Effector CD4-positive, alpha-beta T cell (primary cell): ENCODE measurements at places on chromosomes 12 and 14.
A peak's percentile ranks its signal among the peaks of the same experiment; 100 is the strongest.

- no peak for DNase-seq
These were observed 250.5 kb downstream of the DPF3 start for GRCh38 chr14:72643317-72643801.

DNA sequence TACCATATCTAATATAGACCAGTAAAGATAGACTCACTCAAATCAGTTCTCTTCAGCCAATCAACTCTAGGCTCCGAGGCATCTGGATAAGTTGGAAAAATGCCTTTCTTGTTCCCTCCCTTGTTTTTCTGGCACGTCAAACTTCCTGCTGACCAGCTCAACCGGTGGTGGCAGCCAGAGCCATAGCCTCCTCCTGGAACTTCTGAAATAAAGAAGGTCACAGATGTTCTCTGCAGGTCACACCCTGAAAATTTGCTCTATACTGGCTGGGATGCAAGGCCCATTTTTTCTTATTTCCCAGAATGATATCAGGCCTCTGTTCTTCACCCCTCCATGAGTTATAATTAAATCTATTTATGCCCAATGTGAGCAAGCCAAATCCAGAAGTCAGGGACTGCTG is 81.9 kb downstream of the BMP4 start:
- DNase-seq: no peak

DNA sequence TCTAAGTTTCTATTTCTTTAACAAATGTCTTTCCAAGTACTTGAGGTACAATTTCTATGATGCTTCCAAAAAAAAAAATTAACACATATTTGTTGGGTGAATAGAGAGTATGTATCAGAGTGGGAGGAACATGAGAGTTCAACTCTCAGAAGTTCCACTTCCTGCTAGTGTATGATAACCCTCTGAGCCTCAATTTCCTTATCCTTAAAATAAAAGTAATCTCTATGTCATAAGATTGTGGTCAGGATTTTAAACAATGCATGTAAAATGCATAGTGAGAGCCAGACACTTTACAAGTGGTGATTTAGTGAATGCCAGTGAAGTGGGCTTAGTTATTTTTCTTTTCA is 270.3 kb upstream of the AMIGO2 start:
- DNase-seq: no peak

- DNase-seq: no peak
These were observed 398.8 kb downstream of the PRKD1 start for GRCh38 chr14:29528889-29529288.

DNA sequence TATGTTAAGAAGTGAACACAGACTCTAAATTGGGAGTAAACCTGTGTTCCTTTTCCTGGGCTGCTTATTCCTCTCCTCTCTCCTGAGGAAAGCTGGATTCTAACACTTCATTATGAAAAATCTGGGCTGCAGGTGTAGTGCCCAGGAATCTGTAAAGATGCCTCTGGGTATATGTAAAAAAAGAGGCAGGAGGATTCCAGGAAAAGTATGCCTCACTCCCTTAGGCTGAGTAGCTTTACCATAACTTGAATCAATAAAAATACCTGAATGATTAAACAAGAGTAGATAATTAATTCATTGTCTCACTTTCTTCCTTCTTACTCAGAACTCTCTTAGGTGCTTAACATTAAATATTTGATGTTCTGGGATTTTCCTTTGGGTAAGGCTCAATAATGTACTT is 185.1 kb downstream of the GRIP1 start:
- no peak for DNase-seq

GRCh38 chr14:93301821-93302447 is 30.9 kb downstream of the BTBD7 start:
- no peak for DNase-seq

DNA sequence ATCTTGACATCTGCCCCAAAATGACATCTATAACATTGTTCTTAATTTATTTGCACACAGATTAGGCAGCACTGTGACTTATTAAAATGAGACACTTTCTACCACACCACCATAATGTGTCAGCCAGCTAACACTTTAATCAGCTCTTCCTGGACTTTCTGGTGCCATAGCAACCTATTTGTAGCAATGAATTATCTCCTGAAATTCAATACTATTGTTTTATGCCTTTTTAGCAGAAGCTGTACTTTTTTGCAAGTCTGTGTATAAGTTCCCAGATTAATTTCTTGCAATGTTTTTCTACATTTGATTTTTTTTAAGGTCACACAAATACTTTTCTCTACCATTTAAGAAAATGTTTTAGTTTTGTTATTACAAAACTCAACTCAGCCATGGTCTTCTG is 72.8 kb upstream of the SAV1 start:
- no peak for DNase-seq

- no peak for DNase-seq
These were observed 27.9 kb upstream of the DEGS2 start for GRCh38 chr14:100187247-100187833.

DNA sequence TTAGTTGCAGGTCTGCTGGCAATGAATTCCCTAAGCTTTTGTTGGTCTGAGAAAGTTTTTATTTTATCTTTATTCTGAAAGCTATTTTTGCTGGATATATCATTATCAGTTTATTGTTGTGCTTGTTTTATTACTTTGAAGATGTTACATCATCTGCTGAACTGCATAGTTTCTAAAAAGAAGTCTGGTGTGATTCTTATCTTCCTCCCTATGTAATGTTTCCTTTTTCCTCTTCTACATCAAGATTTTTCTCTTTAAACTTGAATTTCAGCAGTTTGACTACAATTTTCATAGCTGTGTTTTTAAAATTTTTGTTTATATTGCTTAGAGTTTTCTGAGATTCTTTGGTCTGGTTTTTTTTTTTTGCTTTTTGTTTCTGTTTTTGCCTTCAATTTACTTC is 137.1 kb upstream of the PMCH start:
- DNase-seq: no peak

DNA sequence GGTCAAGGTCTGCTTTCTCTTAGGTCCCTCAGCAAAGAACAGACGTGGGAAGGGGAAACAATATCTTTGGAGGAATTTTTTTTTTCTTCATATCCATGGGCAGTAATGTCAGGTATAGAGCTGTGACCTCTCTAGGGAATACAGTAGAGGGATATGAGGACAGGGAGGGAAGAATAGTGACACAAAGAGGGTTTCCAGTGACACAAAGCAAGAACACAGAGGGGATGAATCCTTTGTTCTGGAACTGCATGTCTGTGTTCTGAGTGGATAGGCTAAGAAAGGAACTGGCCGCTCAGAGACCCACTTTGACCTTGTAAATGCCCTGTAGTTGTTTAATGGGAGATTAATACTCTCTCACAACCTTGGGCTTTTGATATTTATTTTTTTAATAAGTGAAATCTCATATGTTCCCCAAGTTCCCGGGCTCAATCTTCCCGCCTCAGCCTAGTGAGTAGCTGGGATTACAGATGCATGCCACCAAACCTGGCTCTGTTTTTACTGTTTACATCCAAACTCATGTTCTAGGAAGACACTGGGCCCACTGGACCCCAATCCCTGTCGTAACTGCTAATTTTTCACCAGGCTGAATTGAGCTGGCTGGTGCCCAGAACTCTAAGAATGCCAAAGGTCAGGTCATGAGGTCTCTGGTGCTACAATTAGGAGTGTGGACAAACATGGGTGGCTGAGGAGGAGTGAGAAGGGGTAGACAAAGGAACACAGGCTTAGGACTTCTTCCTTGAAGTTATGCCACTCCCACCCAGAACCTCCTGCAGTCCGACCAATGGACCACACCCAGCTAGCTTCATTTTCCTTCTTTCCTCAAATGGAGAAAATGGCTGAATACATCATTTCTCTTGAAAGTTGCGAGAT is 9.1 kb upstream of the PLEKHH1 start:
- DNase-seq: no peak

- DNase-seq: no peak
These were observed 158.9 kb downstream of the PIWIL1 start for GRCh38 chr12:130496516-130497120.

DNA sequence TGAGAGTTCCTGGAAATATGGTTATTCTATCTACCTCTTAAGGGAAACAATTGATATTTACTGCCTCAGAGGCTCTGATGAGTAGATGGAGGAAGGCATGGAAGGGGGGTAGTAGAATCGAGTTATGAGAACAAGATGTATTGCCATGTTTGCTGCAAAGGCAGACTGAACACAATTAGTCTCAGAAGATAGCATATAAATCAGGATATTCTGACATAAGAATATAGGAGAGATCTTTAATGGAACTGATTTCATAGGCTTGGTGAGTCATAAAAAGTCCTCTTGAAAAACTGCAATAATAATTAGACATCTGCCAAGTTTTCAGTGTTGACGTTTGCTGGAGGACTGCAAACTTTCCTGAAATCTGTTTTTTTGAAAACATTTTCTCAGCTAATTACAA is 636.1 kb downstream of the TMTC2 start:
- DNase-seq: no peak

- peak; percentile 8 for DNase-seq
These were observed 2.9 kb downstream of the NEK9 start for GRCh38 chr14:75123991-75124390.

GRCh38 chr12:125249066-125249824 is 184.0 kb downstream of the AACS start:
- no peak for DNase-seq

DNA sequence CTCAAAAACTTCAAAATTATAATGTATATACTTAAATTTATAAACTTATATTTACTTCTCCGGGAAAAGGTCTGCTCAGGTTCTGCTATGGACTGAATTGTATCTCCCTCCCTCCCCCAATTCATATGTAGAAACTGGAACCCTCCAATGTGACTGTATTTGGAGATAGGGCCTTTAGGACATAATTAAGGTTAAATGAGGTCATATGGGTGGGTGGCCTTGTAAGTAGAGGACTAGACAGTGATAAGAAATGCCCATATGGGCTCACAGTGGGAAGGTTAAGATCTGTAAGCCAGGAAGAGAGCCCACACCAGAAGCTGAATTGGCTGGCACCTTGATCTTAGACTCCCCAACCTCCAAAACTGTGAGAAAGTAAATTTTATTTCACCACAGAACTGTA is 84.5 kb downstream of the TAOK3 start:
- DNase-seq: no peak

- DNase-seq: no peak
These were observed 183.6 kb downstream of the ERC1 start for GRCh38 chr12:1174659-1175058.
